ENCODE measurements at places on chromosomes 7 and 10. TPM values are rescaled to one million over a fixed set of nuclear protein-coding genes. Genes with fewer than 3 reads are reported as not detected.

The WNT2 gene
- 0.41 TPM for total RNA-seq

The CASD1 gene
- 110 TPM for total RNA-seq

The WDR86 gene
- 49.7 TPM for total RNA-seq

The NCOA4 gene
- 268 TPM for total RNA-seq

The GNAI1 gene
- 152 TPM for total RNA-seq

The CLCN1 gene
- total RNA-seq = under 0.01 TPM

The PIK3CG gene
- total RNA-seq = 1.6 TPM

The C1QL3 gene
- total RNA-seq = 70.5 TPM

The OR9A2 gene
- under 0.01 TPM for total RNA-seq

The AKR1C8 gene
- total RNA-seq = not detected

The ACHE gene
- 11.0 TPM for total RNA-seq

The EBF3 gene
- total RNA-seq = 0.82 TPM

The TMEM140 gene
- total RNA-seq = 0.41 TPM

The PRKCQ gene
- 2.0 TPM for total RNA-seq

The MUC12 gene
- 0.41 TPM for total RNA-seq

The LAMB4 gene
- 0.82 TPM for total RNA-seq

The NEURL1 gene
- total RNA-seq = 25.7 TPM

The ELAPOR2 gene
- 21.6 TPM for total RNA-seq

The TNKS2 gene
- 92.5 TPM for total RNA-seq

The IQUB gene
- total RNA-seq = 2.0 TPM

The ITPRID1 gene
- total RNA-seq = 1.2 TPM

The ELN gene
- 11.0 TPM for total RNA-seq

The CPA2 gene
- total RNA-seq = not detected

The TMEM273 gene
- total RNA-seq = 2.4 TPM

The VIM gene
- 191 TPM for total RNA-seq

The UPK3B gene
- not detected for total RNA-seq

The EPO gene
- total RNA-seq = not detected

The PARP12 gene
- 2.9 TPM for total RNA-seq

The PON3 gene
- 0.41 TPM for total RNA-seq

The CDC14C gene
- total RNA-seq = not detected

The SPDYE16 gene
- total RNA-seq = 0.41 TPM

Data from frontal cortex (tissue), 4 donors.